ENCODE measurements at places on chromosomes 3 and 15.

- DNase-seq = no peak
Observed at GRCh38 chr3:186210852-186211500, 102.1 kb upstream of the ETV5 start.

DNA sequence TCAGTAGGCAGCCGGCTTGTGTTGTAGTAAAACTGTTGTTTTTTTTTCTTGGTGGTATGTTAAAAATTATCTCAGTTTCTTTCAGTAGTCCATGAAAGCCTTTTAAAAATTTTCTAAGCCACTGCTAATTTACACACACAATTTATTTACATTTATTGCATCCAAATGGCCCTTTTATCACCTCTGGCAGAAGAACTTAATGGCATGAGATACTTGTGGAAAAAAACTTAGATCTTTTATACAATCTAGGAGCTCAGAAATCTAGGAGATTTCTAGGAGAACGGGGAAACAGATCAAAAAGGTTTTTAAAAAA, 1.4 kb downstream of the PPP2R3A start:
- no peak for DNase-seq

DNA sequence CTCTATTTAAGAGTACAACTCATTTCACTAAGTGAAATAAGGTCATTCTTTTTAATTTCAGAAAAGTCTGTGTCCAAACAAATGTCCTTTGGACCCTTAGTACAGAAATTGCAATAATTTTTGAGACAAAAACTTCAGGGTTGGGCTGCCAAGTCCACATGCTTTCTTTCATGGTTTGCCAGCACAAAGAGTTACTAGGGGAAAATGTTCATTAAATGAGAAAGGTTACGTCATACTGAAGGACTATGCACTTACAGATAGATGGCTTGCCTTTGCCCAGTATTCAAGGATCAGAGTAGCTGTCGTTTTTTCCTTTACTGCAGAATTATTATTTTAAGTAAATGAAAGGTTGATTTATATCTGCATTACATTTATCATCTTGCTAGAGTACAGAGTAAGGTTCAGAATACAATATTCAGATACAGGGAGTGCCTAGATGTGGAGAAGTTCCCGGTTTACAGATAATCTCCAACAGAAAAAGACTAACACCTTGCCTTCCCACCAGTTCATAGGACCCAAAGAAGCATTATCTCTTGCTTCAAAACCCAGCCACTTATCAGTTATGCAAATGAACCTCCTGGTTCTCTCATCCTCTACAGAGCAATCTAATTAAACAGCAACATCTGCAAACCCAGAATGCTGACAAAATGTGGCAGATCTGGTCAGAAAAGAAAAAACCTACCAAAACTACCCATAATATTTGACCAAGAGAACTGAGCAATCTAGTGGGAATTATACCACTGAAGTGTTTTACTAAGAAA, 179.3 kb downstream of the FRMD5 start:
- no peak for DNase-seq

DNA sequence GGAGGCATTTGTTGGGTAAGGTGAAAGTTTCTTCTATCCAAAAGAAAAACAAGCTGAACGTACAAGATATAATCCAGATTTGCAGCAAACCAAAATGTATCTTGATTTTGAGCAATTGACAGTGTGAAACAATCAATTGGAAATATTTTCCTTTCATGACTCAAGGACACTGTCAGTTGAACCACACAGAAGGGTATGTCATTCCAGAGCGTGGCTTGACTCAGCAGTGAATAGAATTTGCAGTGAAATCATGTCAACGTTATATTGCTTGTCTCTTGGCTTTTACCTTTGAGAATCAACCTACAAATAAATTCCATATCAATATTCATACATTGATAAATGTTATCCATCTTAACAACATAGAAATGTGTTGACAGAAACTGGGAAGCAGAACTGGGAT, 78.2 kb downstream of the TM2D3 start:
- no peak for DNase-seq

DNA sequence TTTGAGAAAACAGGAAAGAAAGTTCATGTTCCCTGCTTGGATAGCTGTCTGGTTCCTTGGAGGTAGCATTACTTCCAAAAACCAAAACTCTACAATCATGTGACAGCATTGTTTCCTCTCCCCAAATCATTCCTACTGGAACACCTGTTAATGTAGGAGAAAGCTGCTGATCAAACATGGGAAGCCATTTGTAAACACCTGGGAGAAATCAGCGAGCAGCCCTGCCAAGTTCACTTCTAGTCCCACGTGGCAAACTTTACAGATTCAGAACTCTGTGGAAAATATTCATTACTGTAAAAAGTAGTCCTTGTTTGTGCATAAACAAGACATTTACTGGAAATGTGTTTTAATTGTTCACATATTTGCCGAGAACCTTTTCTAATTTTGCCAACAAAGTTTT, 275.5 kb upstream of the AZI2 start:
- no peak for DNase-seq

- DNase-seq = no peak
Observed at GRCh38 chr3:188229177-188229576, 75.2 kb downstream of the LPP start.

GRCh38 chr15:48415036-48415886, 84.0 kb downstream of the DUT start:
- DNase-seq = no peak

- DNase-seq = no peak
Observed at GRCh38 chr3:57957824-57958223, 50.4 kb upstream of the FLNB start.

DNA sequence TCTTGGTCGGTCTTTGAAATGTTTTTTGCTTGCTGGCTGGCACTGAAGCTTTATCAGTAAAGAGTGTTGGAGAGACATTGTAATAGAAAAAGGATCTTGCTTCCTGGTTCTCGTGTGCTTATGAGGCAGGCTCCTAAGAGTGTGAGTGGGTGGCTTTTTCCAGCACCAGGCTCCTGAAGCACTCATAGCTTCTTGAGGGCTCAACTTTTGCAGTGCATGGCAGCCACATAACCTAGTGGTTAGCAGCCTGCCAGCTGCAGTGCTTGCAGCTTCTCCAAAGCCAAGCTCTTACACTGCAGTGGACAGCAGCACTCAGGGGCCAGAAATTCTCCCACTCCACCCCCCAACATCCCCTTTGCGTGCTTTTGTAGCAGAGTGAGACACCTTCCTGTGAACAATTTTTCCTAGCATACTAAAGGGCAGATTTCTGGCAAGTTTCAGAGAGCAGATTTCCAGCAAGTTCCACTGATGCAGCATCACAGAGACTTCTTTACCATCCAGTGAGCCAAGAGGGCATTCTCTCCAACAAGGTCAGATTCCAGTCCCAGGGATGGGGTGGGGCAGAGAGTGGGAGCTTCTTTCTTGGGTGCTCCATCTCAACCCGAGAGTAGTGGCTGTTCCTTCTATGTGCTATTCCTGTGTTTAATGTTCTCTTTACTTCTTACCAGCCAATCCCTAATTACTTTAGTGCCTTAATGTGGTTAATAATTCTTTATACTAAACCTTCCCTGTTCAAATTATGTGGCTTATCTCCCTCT, 15.8 kb upstream of the ARHGEF26 start:
- DNase-seq = no peak

DNA sequence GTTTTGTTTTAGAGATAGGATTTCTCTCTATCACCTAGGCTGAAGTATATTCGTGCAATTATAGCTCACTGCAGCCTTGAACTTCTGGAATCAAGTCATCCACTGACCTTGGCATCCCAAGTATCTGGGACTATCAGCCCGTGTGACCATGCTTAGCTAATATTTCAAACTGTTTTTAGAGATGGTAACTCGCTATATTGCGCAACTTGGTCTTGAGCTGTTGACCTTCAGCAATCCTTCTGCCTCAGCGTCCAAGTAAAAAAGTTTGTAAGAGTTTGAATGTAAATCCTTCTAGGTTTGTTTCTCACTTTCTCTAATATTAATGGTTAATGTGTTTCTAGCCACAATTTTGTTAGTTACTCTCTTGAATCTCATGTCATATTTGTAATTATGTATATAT, 1243.5 kb upstream of the CADM2 start:
- no peak for DNase-seq

DNA sequence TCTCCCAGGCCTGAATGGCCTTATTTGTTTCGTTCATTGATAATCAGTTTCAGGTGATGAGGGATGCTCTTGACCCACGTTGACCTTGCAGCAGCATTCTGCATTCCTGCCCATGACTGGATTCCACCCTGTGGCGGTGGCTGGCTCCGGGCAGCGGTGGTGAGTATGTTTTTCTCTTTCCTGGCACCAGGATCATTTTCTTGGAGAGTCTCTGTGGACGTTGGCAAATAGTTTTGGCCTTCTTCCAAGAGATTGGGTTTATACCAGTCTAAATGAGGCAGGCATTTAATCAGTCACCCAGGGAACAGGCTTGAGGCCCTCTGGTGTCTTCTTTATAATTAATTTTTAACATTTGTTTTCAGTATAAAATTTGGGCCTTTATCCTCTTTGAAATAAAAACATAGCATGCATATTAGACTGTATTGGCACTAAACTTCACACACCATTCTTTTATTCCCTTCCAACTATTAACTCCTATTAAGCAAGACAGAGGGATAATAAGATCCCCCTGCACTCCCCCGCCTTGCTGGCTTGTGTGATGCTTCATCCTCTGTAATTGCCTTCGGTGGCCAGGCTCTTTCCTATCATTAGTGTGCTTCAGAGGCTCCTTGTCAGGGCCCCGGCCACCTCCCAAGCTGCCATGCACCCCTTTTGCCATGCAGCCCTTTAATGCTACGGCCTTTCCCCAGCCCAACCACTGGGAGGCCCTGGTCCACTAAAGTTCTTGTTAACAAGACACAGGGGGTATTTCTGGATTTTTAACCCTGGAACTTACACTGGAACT, 176.2 kb upstream of the TOPAZ1 start:
- DNase-seq = no peak

DNA sequence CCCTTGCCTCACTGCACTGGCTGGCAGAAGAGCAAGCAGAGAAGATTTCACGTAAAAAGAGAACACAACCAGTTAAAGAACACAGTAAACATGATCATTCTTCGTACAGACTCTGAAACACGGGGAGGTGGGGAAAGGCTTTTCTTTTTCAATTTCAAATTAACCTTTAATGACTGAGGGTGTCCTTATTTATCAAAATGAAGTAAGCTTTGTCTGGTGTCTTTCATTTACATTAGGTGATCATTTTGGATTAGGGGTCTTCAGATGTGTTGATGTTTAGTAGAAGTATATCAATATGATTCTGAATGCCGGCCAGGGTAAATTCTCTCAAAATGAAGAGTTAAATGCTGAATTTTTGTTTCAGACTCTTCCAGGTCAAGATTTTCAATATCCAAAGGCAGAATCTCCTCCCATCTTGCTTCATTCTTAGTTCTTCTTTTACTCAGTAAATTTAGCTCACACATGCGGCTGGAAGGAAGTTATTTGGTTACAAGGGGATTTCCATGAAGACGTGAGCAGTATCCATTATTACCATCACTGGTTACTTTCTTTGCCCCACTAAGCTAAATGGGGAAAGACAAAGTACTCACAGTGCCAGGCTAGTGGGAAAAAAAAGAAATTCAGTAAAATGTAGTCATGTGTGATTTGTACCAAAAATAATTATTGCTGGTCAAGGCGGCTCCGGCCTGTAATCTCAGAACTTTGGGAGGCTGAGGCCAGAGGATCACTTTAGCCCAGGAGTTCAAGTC, 272.2 kb upstream of the NR2F2 start:
- no peak for DNase-seq

- DNase-seq = no peak
Observed at GRCh38 chr15:29616512-29616911, 205.8 kb downstream of the TJP1 start.

GRCh38 chr3:23537101-23537551, 268.6 kb upstream of the UBE2E1 start:
- DNase-seq = no peak

DNA sequence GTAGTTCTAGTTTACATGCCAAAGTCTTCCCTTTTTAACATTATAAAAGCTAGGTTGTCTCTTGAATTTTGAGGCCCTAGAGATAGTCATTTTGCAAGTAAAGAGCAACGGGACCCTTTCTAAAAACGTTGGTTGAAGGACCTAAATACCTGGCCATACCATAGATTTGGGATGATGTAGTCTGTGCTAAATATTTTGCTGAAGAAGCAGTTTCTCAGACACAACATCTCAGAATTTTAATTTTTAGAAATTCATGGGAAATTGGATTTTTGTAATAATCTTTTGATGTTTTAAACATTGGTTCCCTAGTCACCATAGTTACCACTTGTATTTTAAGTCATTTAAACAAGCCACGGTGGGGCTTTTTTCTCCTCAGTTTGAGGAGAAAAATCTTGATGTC, 21.3 kb downstream of the SLC35A5 start:
- no peak for DNase-seq

GRCh38 chr3:186921578-186921977, 8.7 kb upstream of the ST6GAL1 start:
- no peak for DNase-seq

DNA sequence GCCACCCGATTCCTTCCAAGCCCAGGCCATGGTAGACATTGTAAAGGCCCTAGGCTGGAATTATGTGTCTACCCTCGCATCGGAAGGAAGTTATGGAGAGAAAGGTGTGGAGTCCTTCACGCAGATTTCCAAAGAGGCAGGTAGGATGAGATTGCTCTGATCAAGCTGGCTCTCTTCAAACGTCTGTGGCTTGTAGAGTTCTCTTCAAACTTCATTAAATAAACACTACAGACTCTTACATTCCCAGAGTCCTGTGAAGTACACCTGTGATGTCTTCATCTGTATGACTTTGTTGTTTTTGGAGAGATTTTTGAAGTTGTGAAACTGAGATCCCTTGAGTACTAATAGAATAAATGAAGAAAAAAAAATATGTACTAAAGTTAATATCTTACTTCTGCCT, 285.6 kb downstream of the GRM7 start:
- no peak for DNase-seq

DNA sequence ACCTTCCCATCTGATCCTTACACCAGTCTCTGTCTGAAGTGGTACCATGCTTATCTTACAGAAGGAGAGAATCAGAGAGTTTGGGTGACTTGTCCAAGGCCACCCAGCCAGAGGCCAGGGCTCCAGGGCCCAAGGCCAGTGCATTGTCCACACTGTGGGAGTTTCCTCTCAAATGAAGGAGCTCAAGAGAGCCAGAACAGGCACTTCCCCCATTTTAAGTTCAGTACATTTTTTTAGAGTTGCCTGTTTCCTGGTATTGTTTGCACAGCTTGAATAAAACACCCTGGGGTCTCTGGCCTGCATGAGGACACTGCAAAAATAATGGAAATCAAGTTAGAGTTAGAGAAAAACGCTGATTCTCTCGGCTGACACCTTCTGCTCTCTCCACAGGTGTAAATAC, 284.0 kb downstream of the SQOR start:
- DNase-seq = peak; percentile 22

DNA sequence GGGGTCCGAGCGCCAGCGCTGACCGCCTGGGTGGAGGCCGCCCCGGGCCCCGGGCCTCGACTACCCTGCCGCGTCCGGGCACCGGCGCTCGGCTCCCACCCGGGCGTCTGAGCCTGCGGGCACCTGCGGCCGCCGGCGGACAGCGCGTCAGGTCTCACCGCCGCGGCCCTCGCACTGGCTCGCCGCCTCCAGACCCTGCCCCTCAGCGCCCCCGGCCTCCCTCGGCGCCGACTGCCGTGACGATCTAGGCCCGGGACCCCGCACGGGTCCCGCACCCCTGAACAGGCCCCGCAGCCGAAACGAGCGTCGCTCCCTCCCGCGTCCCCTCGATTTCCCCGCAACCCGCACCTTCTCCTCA, 297 bp downstream of the PRC1 start:
- no peak for DNase-seq

- DNase-seq = no peak
Observed at GRCh38 chr15:67167091-67167490, 87.4 kb downstream of the AAGAB start.

GRCh38 chr3:159948429-159949144, 40.0 kb upstream of the IL12A start:
- DNase-seq = no peak

Measured in left ventricle myocardium inferior (tissue), 1 donor.